ENCODE measurements at places on chromosomes 4 and X. TPM values are rescaled to one million over a fixed set of nuclear protein-coding genes. Genes with fewer than 3 reads are reported as not detected.

DTHD1 gene
- not detected for total RNA-seq

PAK3 gene
- total RNA-seq, result not detected

ETNPPL gene
- total RNA-seq, result not detected

SYP gene
- total RNA-seq, result 2.8 TPM

FGF13 gene
- 0.07 TPM for total RNA-seq

AMBN gene
- not detected for total RNA-seq

ANKRD37 gene
- 2.8 TPM for total RNA-seq

COMMD8 gene
- 13.7 TPM for total RNA-seq

STPG2 gene
- not detected for total RNA-seq

C4orf50 gene
- not detected for total RNA-seq

PCSK1N gene
- total RNA-seq, result 47.3 TPM

HSFX2 gene
- total RNA-seq, result 0.29 TPM

Data from A549 treated with GW870086 at 1 μM for 4 hours (cell line).